ENCODE measurements at places on chromosomes 11 and 22.

GRCh38 chr11:19577976-19578619 is 134.5 kb upstream of the NAV2 start:
- DNase-seq = no peak

- DNase-seq = no peak
These were observed 4.4 kb upstream of the IGLL5 start for GRCh38 chr22:22883090-22883727.

- DNase-seq = no peak
These were observed 50.5 kb downstream of the NNMT start for GRCh38 chr11:114346709-114347141.

GRCh38 chr11:87908086-87908485 is 267.2 kb downstream of the RAB38 start:
- DNase-seq = no peak

DNA sequence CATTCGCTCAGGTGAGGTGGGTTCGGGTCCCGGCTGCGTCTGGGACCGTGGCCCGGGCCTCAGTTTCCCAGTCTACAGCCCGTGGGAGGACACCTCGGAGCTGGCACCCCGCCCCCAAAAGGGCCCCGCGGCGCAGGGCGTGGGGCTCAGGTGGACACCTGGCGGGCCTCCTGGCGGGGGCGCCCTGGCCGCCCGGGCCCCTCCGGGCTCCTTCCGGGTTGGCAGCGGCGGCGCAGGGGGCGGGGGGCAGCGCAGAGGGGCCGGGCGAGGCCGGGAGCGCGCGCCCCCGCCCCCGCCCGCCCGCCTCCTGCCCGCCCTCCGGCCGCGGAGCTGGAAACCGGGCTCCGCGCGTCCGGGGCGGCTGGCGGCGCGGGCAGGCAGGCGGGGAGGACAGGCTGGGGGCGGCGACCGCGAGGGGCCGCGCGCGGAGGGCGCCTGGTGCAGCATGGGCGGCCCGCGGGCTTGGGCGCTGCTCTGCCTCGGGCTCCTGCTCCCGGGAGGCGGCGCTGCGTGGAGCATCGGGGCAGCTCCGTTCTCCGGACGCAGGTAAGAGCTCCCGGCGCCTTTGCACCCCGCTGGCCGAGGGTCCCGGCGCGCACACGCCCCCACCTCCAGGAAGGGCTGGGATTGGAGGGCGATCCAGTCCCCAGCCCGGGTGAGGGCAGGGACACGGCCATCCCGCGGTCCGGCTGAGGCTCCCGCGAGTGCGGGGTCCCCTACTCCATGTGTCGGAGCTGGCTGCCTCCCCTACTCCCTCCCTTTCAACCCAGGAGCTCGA is at the start of gene EMID1:
TSS of gene EMID1 (plus strand) at position 303 of the 778 bp plus-strand sequence. CDS start at position 446, 143 bp downstream.
- DNase-seq = peak; percentile 77

DNA sequence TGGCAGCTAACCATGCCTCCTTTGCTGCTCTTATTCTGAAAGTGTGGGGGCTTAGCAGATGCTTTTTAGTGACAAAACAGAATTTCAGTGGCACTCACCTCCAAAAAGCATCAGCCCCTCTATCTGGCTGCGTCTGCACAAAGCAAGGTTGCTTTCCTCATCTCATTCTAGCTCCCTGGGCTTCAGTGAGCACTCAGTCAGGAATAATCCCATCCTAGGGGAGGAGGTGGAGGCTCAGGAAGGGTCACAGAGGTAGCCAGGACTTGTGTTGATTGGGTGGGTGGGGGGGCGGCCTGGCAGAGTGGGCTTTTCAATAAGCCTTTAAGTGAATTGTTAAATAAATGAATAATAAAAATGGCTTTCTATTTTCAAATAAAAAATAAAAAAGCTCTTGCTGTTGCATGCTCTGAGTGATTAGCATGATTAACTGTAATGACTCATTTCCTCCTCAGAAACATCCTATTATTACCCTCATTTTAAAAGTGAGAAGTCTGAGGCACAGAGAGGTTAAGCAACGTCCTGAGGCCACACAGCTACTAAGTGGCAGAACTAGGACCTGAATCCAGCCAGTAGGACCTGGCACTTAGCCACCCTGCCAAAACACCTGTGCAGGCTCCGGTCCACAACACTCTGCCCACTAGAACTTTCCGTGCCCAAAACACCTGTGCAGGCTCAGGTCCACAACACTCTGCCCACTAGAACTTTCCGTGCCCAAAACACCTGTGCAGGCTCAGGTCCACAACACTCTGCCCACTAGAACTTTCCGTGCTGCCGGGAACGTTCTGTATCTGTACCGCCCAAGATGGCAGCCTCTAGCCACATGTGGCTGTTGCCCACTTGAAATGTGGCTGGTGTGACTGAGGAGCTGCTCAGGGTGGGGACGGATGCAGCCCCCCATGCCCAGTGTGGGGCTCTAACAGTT is 5.5 kb downstream of the B3GAT1 start:
- no peak for DNase-seq

DNA sequence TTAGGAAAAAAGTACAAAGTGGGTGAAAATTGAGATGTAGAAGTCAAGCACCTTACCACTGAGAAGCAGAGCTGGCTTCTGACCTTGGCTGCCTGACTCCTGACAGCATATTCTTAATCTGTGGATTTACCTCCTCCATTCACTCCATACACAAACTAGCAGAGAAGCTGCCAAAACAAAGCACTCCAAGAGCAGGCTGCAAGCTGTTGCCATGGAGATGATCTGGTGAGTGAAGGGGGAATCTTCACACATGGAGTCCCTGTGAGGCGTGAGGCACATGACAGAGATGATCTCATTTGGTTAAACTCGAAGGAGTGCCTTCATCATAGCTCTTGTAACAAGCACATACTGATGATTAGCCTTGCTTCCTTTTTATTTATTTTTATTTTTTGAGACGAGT is 16.1 kb downstream of the COMMD9 start:
- no peak for DNase-seq

GRCh38 chr22:24290459-24290858 is 19.8 kb downstream of the SPECC1L start:
- no peak for DNase-seq

DNA sequence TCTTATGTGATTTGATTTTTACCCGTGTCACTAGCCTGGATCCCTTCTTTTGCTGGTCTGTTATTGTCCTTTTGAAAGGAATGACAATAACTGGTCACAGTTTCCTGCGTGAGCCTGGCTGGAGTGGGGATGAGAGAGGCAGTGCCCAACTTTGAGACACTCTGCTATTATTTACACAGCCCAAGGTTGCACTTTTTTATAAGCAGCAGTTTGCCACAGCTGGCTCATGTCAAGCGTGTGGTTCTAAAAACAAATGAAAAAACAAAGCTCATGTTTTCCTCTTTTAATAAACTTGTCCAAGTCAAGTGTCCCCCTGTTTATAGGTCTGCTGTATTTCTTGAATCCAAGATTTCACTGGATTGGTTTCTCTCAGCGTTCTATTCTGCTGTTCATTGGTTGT is 201.3 kb downstream of the GRIK4 start:
- DNase-seq = no peak

GRCh38 chr22:43555561-43556515 is 144.0 kb downstream of the MPPED1 start:
- DNase-seq = no peak

DNA sequence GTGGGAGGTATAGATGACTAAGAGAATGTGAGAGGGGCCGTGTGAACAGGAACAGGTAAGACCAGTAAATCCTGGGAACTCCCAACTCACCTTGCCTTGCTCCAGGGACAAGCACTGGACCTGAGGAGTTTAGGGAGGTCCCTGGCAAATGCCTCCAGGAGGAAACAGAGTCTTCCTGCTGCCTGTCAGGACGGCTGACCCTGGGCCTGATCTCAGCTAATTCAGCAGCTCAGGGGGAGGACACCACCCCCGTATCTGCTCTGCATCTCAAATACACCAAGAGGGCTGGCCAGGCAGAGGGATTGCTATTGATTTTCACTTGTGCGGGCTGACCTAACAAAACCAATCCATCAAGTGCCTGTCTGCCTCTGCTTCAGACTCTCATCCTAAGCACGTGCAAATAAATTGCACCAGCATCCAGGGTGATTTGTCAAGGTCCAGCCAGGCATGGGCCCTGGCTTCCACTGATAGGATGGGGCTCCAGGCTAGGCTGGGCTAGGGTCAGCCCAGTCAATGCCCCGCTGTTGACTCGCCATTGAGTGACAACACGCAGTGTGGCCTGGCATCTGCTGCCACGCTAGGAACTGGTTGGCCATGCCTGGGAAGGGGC is 20.3 kb downstream of the UQCR10 start:
- peak; percentile 7 for DNase-seq

DNA sequence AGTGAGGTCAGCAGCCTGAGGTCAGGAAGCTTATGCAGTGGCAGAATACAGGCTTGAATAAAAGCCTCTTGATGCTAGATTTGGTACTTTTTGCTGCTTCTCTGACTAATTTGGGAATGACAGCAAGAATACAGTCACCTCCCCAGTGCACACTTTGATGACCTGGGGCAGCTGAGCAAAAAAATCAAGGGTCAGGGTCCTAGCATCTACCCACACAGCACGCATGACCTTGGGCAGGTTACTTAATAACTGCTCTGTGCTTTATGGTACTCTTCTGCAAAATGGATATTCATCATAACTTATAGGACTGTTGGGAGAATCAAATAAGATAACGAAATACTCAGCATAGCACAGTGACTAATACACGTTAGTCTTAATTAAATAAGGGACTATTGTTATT is 344.1 kb upstream of the SYN3 start:
- no peak for DNase-seq

GRCh38 chr22:49141761-49142160 is 685.9 kb downstream of the BRD1 start:
- DNase-seq = no peak

- no peak for DNase-seq
These were observed 1.4 kb upstream of the TAGLN start for GRCh38 chr11:117197516-117198456.

GRCh38 chr22:50190182-50190940 is 4.6 kb downstream of the TRABD start:
- peak; percentile 71 for DNase-seq

DNA sequence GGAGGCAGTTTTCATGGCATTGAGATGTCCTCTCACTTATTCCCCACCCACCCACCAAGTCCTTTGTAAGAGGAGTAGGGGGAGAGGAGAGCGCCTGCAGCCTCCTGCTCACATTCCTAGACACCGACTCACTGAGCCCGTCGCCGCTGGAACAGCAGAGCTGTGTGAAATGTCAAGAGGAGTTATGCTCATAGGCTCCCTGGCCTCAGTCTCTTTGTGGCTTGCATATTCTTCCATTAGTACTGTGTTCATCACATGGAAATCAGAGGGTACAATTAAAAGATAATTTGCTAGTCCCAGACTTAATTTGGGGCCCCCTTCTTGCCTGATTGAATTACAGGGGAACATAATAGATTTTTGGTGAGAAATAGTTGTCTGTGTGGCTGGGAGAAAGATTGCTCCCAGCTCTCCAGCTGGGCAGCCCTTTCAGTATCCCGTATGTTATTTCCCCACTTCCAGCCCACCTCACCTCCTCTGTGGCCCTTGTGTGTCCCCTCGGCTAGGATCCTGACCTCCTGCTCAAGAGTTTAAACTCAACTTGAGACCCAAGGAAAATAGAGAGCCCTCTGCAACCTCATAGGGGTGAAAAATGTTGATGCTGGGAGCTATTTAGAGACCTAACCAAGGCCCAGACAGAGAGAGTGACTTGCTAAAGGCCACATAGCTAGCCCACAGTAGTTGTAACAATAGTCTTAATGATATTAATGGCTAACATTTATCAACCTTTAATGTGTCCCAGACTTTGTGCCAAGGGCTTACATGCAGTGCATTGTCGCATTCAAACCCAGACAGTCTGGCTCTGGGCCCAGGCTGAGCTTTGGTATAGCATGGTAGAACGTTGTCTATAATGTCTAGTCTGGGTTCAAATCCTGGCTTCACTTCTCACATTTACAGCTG is 32.2 kb downstream of the LIMK2 start:
- DNase-seq = peak; percentile 85

DNA sequence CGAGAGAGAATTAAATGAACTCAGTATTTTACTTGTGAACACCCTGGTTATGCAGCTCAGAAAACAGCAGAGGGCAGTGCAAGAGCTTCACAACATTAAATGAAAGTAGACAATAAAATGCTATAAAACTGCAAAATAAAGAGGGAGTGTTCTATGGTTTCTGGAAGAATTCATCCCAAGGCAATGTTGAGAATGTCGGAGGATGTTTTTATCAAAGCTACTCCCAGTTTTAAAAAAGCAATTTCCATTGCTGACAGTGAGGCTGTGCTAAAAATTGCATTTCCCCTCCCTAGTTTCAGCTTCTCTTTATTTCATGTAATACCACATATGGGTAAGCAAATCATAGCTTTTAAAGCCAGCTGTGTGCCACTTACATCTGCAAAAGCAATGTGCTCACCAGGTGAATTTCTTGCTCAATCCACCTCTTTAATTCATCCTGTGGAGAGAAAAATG is 296.8 kb downstream of the RAB38 start:
- DNase-seq = no peak

GRCh38 chr11:18449251-18449650 is 6.4 kb upstream of the LDHAL6A start:
- DNase-seq = no peak

DNA sequence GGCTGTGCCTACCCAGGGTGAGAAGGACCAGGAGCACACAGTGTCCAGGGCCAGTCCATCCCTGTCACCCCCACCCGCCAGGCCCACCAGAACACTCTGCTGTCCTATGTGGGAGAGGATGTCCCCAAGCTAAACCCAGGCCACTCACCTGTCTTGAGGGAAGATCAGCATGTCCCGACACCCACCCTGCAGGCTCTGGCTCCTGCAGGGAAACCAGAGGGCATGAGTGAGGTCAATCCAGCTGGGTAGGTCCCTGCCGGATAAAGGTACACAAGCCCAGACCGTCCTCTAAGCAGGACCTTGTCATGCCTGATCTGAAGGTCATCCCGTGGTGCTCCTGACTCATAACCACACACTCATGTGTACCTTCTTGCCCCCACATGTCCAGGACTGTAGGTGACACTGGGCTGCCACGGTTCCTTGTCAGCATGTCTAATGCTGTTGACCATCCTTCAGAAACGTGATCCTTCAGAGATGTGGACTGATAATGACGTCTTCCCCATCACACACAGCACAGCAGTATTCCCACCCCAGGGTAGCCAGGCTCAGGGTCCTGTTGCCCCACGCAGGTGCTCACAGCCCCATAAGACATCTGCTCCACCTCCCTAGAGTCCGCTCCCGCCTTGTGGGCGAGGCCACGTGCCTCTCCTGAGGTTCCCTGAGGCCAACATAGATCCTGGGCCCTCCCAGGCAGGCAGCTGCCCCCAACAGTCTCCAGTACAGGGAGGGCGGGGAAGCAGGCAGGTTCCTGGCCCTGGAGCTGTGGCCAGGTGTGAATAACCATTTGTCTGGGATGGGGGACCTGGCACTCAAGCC is 6.1 kb downstream of the ARVCF start:
- DNase-seq = no peak

- no peak for DNase-seq
These were observed 82.6 kb downstream of the FAM76B start for GRCh38 chr11:95706974-95707387.

GRCh38 chr11:29328961-29329441 is 687.8 kb downstream of the KCNA4 start:
- peak; percentile 45 for DNase-seq

- DNase-seq = peak; percentile 15
These were observed 54.6 kb downstream of the PRCP start for GRCh38 chr11:82845356-82846353.

Measured in retina (tissue), 1 donor.